Ureter (tissue), 1 donor: ENCODE measurements at places on chromosomes 1 and 21.

- no peak for DNase-seq
Observed at GRCh38 chr1:115952547-115952946, 23.8 kb upstream of the SLC22A15 start.

GRCh38 chr21:35226968-35227744, 178.1 kb upstream of the RUNX1 start:
- DNase-seq, result no peak

- no peak for DNase-seq
Observed at GRCh38 chr1:225712391-225712790, 59.5 kb upstream of the ENAH start.

GRCh38 chr1:87588495-87588894, 259.8 kb downstream of the LMO4 start:
- DNase-seq, result no peak

- DNase-seq, result no peak
Observed at GRCh38 chr21:40373761-40374160, 473.2 kb downstream of the DSCAM start.

DNA sequence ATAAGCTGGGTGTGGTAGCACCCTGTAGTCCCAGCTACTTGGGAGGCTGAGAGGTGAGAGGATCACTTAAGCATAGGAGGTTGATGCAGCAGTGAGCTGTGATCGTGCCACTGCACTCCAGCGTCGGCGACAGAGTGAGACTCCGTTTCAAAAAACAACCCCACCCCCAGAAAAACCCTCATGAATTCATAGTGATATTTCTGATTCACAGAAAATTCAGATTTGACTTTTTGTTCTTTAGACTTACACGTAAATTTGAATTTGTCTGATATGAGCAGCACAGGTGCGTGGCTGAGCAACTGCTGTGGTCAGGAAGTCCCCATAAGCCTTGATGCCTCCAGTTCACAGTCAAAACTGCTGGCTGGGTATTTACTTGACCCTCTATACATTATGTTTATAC, 10.0 kb upstream of the MORC3 start:
- no peak for DNase-seq

GRCh38 chr1:150176593-150176992, 26.9 kb downstream of the PLEKHO1 start:
- DNase-seq, result no peak

GRCh38 chr1:209168204-209168603, 415.3 kb upstream of the CAMK1G start:
- DNase-seq, result no peak

DNA sequence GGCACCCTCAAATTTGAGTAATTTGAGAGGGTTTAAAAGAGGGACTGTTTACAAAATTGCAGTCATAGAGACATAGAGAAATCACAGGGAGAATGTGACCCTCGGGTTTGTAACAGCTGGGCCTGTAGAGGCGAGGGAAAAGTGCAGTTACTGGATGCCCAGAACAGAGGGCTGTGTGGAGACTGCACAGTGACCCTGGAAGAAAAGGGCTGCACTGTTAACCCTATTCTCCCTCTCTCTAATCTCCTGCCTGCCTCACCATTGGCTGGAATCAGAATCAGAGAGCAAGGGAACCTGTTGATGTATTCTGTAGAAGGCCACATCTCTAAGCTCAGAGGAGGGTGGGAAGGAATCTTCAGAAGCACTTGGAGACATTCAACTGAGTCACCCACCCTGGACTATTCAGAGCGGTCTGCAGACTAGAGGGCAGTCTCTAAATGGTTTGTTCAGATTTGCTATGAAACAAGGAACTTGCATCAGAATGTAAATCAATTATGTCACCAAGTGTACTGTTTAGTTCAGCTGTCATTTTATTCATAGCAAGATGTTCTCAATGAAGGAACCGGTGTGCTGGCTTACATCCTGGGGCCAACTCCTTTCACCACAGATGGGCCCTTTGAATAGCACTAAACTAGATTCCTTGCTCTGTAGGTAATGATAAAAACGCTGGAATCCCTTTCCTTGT, 132.2 kb upstream of the HOOK1 start:
- DNase-seq, result no peak

- DNase-seq, result no peak
Observed at GRCh38 chr1:226600254-226600653, 51.7 kb downstream of the STUM start.

GRCh38 chr1:148290881-148291280, 138.8 kb upstream of the NBPF11 start:
- DNase-seq, result no peak

DNA sequence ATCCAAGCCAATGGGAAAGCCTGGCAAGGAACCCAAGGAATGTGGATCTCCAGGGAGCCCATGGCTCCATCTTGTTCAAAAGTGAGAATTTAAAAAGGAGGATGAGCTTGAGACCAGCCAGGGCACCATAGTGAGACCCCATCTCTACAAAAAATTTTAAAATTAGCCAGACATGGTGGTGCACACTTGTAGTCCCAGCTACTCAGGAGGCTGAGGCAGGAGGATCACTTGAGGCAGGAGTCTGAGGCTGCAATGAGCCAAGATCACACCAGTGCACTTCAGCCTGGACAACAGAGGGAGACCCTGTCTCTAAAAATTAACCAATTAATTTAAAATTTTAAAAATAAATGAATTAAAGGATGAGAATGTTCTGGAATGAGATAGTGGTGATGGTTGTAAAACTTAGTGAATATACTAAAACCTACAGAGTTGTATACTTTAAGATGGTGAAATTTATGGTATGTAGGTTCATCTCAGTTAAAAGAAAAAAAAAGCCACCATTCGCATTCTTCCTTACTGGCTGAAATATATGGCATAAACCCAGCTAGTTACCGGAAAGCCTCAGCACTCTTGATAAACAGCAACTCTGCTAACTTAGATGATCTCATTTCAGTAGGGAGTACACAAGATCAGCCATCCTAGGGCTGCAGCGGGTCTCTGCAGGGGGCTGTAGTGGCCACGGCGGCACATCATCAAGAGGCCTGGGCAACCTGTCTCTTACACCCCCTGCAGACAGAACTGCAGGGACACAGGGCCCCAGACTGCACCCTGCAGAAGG, 48.3 kb upstream of the H6PD start:
- DNase-seq, result no peak

- DNase-seq, result no peak
Observed at GRCh38 chr1:33420870-33421775, 9.8 kb downstream of the PHC2 start.

- DNase-seq, result peak; percentile 63
Observed at GRCh38 chr1:107572674-107573211, 392.2 kb downstream of the VAV3 start.
